ENCODE measurements at places on chromosomes 3 and 15.
A peak's percentile ranks its signal among the peaks of the same experiment; 100 is the strongest.

GRCh38 chr3:196689941-196690660 lies 21.9 kb downstream of the CEP19 start:
- no peak for DNase-seq

GRCh38 chr3:70822669-70823068 lies 510.2 kb upstream of the MDFIC2 start:
- peak; percentile 79 for DNase-seq

- peak; percentile 76 for DNase-seq
Measured at GRCh38 chr3:10286596-10287295, 6.0 kb downstream of the GHRL start.

GRCh38 chr3:123685780-123686179 lies 100.9 kb upstream of the HACD2 start:
- no peak for DNase-seq

DNA sequence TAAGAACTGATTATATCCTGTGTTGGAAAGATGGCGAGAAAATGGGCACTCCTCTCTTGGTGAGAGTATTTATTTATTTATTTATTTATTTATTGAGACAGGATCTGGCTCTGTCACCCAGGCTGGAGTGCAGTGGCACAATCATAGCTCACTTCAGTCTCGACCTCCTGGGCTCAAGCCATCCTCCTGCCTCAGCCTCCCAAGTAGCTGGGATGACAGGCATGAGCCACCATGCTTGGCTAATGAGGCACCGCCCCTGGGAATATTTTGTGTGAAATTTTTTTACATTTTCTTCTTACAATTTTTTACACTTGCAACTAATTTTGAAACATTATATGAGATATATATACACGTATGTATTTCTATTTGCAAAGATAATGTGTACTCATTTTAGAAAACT lies 150.5 kb upstream of the PRR20G start:
- no peak for DNase-seq

DNA sequence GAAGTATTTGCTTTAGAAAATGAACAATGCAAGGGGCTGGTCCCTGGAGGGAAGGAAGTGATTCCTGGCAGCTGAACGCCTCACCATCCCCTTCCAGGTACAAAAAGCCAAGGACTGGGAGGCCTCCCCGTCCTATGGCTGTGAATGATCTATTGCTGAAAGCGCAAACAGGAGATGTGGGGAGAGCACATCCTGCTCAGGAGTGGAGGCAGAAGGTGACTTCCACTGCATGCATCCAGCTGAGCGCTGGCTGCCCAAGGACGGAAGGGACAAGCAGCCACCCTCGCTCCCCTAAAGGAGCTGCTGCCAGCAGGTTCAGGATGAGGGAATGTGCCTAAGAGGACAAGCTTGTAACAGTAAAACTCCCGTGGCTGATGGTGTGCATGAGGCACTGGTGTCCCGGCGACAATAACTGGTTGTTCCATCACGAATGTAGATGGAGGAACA lies 41.4 kb downstream of the ABTB1 start:
- no peak for DNase-seq

- DNase-seq, result no peak
Measured at GRCh38 chr3:34988296-34988695, 651.0 kb upstream of the ARPP21 start.

GRCh38 chr15:29795610-29796009 lies 26.7 kb downstream of the TJP1 start:
- DNase-seq, result no peak

- peak; percentile 87 for DNase-seq
Measured at GRCh38 chr3:64489361-64490044, 198.3 kb downstream of the ADAMTS9 start.

DNA sequence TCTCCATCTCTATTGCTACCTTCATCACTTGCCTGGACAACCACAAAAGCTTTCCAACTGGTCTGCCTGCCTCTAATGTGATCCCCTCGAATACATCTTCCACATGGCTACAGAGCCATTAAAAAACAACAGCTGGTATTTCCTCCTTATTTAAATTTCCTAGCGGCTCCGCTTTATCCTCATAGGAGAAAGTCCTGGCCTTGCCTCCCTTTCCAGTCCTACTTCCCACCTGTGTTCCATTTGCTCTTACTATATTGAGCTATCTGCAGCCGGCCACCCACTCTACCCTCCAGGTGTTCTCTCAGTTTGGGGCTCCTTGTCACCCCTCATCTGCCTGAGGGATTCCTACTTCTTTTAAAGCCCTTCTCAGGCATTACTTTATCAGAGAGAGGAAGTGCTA lies 49.7 kb upstream of the TSPAN3 start:
- peak; percentile 8 for DNase-seq

GRCh38 chr3:57900786-57901185 lies 107.4 kb upstream of the FLNB start:
- DNase-seq, result no peak

- DNase-seq, result no peak
Measured at GRCh38 chr3:40079847-40080240, 229.7 kb upstream of the EIF1B start.

DNA sequence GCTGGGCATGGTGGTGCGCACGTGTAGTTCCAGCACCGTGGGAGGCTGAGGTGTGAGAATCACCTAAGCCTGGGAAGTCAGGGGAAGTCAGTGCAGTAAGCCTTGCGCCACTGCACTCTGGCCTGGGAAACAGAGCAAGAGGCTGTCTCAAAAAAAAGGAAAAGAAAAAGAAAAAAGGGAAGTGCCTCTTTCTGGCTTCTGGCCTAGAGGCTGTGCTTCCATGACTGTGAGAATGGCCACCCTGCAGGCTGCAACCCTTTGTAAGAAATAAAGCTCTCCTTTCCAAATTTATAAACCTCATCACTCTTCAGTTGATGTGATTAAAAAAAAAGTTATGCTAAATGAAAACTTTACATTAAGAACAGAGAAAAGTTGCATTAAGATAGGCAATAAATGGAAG lies 774.3 kb downstream of the TUSC7 start:
- DNase-seq, result no peak

DNA sequence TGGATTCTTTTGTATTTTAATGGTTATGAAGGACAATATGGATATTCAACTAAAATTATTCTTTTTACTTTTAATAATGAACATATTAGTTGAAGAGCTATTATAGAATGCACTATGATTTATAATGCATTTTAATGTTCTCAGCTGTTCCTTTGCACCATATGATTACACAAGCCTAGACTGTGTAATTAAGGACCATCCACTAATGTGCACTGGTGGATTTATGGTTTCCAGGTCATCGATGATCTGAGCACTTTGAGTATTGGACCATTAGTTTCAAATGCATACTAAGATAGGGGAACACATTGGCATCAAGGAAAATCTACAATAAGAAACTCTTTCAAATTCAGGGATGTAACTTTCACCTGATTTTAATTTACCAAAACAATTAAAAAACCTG lies 16.8 kb downstream of the LRRN1 start:
- DNase-seq, result no peak
